ENCODE measurements at places on chromosomes 12 and 14. TPM values are rescaled to one million over a fixed set of nuclear protein-coding genes. Genes with fewer than 3 reads are reported as not detected.

DNA sequence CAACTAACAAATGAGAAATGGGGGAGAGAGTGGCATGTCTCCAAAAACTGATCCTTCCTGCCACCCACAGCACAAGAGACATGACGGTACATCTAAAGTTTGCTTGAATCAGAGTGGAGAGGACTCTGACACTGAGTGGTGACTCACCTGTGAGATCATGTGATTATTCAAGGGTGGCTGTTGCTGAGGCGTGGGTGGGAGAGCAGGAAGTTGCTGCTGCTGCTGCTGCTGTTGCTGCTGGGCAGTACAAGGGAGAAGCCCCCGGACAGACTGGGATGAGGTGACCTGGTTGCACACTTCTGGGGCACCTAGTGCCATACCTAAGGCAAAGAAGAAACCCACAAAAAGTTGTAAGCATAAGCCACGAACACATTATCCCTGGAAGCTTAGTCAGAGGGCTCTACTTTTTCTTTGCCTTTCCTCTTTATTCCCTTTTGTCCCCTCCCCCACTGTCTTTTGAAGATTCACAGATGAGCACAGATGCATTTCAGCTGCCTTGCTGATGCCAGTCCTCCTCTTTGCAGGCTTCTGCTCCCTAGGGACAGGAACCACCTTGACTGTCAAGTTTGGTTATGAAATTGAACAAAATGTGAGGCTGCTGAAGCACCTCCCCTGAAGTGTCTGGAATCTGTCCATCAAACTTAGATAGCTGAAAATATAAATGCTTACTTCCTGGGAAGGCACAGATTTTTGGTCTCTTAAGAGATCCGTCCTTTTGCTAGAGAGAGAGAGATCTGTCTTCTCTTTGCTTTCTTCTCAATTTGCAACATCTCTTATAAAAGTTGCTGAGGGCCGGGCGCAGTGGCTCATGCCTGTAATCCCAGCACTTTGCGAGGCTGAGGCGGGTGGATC, 29.4 kb upstream of the STAC3 start:
- no peaks in the 10 kb centered on the region for H3K4me1 ChIP-seq
- H3K36me3 ChIP-seq = peaks cover 90% of the 10 kb centered on the region
- no peak for DNase-seq
- H3K27me3 ChIP-seq = no peaks in the 10 kb centered on the region
- H3K27ac ChIP-seq = no peak overlapping the region

SMIM41 gene
- total RNA-seq = 0.30 TPM

DNA sequence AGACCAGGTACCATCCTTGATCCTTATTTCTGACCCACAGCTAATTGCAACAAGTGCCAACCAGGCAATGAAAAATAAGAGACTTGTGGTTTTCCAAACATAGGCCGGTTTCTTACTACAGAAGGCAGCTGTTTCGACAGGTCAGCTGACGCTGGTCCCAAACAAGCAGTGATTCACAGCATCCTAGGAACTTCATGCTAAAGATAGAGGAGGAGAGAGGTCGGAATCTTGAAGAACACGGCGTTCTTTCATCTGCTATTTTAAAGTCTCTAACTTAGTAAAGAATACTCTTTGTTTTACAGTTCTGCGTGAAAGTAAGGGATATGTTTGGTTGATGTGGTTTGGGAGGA, 28.1 kb upstream of the ADGRD1 start:
- H3K27ac ChIP-seq = no peak overlapping the region
- no peaks in the 10 kb centered on the region for H3K4me1 ChIP-seq
- peaks cover 28% of the 10 kb centered on the region for H3K27me3 ChIP-seq
- H3K36me3 ChIP-seq = no peaks in the 10 kb centered on the region
- DNase-seq = no peak

GRCh38 chr12:10249690-10250455, 37.2 kb downstream of the GABARAPL1 start:
- H3K4me3 ChIP-seq = no peak overlapping the region
- peaks cover 9% of the 10 kb centered on the region for H3K36me3 ChIP-seq

SVOP gene
- total RNA-seq = 2.6 TPM

FZD10 gene
- 0.05 TPM for total RNA-seq

PPP1R1A gene
- 75.0 TPM for total RNA-seq
